Pulmonary artery endothelial cell (primary cell): ENCODE measurements at places on chromosomes 12 and 14.
A peak's percentile ranks its signal among the peaks of the same experiment; 100 is the strongest.

DNA sequence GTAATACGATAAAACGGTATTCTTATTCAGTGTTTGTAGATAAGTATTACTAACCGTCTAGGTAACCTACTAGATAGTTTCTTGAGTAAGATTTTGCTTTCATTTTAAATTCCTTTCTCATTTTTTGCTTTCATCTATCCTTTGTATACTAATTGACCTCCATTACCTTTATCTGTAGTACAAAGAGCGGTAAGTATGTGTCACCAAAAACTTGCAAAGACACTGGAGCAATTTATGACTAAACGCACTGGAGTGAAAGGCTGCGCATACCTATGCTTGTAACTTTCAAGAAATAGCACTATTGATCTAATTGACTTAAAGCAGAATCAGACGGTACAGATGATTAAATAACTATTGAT lies 1.7 kb downstream of the ARHGAP5 start:
- DNase-seq, result no peak

- no peak for DNase-seq
Observed at GRCh38 chr14:42110167-42110566, 503.5 kb downstream of the LRFN5 start.

GRCh38 chr12:50806176-50806575 lies 36.5 kb upstream of the TMPRSS12 start:
- DNase-seq, result no peak

GRCh38 chr12:119208626-119209061 lies 29.9 kb downstream of the HSPB8 start:
- no peak for DNase-seq

DNA sequence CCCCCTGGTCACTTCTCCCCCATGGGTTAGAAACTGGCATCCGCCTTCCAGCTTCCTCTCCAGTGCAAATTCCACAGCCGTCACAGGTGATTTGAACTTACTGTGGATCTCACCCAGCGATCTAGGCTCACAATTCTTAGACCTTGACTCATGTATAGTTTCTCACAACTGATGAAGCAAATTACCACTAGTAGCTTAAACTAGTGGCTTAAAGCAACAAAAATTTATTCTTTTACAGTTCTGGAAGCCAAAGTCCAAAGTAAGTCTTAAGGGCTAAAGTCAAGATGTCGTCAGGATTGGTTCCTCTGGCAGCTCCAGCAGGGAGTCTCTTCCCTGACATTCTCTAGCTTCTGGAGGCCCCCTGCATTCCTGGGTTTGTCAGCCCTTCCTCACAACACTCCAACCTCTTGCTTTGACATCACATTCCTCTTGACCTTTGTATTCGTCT lies 117.4 kb downstream of the KTN1 start:
- DNase-seq, result no peak

DNA sequence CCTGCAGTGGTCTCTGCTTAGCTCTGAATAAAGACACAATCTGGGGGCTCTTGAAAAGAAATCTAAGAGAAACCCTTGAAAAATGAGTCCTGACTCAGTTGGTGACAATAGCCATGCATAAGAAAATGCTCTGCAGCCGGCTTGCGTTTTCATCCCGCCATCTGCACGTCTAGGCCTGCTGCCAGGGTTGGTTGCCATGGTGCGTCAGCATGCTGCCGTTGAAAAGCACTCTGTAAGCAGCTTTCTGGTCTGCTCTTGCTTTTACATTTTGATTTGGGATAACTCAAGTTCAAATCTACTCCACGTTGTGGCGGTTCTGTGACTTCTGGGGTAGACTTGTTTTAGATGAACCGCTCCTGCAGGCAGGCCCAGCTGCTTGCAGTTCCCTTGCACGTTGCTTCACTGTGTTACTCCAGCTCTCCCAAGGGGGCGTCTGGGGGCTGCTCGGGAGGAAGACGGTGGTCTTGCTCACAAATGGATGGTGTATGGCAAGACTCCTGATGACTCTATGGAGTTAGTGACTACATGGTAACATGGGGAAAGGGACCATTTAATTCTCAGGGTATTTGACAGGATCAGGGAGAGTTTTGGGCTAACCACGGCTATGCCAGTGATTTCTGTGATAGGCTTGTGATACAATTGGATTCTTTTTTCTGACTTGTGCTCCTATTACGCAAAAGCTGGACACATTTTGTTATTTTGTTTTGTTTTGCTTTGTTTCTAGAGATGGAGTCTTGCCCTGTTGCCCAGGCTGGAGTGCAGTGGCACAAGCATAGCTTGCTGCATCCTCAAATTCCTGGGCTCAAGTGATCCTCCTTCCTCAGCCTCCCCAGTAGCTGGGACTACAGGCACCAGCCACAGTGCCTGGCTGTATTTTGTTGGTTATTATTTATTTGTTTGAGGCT lies 15.8 kb downstream of the WNT5B start:
- DNase-seq, result peak; percentile 57

DNA sequence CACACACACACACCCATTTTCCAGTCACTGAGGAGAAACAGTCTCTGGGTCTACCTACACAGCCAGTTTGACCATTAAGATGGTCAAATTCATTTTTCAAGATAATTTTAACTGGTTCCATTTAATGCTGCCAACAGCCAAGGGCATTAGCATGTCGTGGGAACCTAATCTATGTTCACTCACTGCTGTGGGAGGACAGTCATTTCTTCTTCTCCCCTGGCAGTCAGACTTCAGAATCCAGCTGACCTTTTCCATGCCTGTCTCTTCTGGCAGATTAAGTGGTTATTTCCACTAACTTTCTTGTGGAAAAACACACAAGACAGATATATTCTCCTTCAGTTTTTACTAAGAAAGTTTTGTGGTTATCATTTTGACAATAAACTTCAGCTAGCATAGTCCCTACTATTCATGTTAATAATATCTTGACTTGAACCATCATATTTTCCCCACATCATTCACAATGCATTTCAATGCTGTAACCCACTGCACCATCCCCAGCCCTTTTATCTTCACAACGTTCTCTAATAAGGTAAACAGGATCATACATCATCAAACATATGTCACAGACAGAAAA lies 82.2 kb downstream of the DAD1 start:
- DNase-seq, result no peak

- DNase-seq, result no peak
Observed at GRCh38 chr12:89991807-89992590, 283.4 kb upstream of the ATP2B1 start.

DNA sequence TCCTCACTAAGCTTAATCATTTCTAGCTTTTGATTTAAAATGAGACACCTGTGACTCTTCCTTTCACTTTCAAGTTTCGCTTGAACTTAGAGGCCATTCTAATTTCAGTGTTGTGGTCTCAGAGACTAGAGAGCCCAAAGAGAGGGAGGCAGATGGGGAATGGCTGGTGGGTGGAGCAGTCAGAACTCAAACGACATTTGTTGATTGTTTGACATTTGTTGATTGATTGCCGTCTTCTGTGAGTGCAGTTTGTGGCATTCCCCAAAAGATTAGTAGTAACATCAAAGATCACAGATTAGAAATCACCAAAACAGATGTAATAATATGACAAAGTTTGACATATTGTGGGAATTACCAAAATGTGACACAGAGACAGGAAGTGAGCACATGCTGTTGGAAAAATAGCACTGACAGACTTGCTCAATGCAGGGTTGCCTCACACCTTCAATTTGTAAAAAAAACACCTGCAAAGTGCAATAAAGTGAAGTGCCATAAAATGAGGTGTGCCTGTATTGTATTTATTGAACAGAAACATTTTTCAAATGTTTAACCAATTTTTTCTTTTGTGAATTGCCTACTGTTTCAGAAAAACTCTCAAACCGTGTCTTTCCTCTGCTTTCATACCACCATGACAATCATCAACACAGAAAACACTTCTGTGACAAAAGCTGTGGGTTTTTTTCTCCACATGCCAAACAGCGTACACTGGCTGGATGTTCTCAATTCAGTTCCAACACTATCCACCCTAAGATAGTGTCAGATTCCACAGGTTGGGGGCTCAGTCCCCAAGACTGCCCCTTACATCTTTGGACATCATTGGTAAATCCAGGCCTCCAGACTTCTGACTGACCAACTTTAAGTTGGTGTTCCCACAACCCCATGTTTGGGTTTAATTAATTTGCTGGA lies 376.3 kb upstream of the RGS6 start:
- no peak for DNase-seq

DNA sequence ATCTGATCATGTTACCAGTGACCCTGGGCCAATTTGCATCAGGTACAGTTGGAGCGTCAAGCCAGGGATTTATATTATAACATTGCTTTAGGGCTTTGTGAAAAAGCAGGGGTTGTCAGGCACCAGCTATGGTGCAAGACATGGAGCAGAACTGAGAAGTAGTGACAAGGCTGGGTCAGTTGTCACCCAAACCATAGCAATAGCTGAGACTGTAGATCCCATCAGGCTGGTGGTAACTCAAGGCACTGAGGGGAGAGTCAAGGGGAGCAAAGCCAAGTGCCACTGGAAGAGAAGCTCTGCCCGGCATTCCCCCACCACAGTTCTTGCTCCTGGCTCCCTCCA lies 16.9 kb downstream of the BCL2L14 start:
- no peak for DNase-seq
